ENCODE measurements at places on chromosomes 7 and 10.

DNA sequence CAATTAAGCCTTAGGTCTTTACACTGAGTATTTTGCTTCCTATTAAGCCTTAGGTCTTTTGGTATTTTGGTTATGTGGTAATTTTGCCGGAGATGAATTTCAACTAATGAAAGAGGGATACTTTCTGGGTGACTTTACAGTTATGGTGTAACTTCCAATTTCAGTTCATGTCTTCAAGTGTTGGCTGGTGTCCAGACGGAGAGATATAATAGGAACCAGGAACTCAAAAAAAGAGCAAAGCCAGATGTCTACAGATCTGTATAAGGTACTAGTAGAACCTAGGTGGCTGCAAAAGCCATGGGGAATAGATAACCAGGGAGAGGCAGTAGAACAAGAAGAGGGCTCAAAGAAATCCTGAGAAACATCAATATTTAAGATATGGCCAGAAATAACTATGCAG, 12.3 kb downstream of the ERCC6 start:
- no peak for DNase-seq

DNA sequence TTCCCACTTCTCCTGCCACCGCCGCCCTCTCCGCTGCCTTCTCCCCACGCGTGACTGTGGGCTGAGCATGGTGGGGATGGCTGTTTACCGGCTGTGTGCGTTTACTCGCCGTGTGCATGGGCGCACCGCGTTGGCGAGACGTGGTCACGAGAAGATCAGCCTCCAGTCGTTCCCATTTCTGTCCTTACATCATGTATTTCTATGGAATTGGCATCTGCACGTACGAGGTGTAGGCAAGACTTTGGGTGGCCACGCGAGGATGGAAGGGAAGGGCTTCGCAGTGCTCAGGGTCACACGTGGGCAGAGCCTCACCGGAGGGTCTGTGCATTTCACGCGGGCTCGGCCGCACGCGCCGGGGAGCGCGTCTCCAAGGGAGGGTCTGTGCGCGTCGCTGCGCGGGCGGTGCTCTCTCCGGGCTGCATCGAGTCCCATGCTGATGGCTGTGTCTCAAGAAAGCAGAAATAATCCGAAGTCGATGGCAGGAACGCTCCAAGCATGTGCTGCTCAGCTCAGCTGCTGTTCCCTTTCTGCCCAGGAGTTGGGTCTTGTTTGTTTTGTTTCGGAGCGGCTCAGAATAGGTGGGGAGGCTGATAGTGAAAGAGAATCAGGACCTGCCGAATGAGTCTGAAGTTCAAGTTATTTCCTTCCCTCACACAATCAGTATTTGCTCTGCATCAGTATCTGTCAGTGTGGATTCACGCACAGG, 973 bp downstream of the CAMK1D start:
- no peak for DNase-seq

GRCh38 chr7:159229683-159230475, 85.2 kb upstream of the VIPR2 start:
- DNase-seq: no peak

GRCh38 chr10:84205049-84205852, 10.9 kb downstream of the CDHR1 start:
- DNase-seq: peak; percentile 66

GRCh38 chr10:96743988-96744585, 23.8 kb upstream of the PIK3AP1 start:
- no peak for DNase-seq

- DNase-seq: no peak
Measured at GRCh38 chr7:11524476-11525397, 307.3 kb downstream of the THSD7A start.

- no peak for DNase-seq
Measured at GRCh38 chr10:90849956-90850749, 7.7 kb downstream of the HTR7 start.

GRCh38 chr10:17049195-17049594, 80.4 kb downstream of the CUBN start:
- no peak for DNase-seq

- DNase-seq: no peak
Measured at GRCh38 chr10:125035136-125035535, 93.2 kb downstream of the ZRANB1 start.

DNA sequence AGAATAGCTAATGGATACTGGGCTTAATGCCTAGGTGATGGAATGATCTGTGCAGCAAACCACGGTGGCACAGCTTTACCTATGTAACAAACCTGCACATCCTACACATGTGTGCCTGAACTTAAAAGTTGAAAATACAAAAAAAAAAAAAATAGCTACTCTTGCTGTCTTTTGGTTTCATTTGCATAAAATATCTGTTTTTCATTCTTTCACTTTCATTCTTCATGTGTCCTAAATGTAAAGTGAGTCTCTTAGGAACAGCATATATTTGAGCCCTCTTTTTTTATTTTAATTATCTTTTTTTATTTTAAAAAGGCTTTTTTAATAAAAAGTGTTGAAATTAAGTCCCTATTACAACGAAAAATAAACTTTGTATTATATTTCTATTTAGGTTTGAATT, 836.1 kb upstream of the KCND2 start:
- DNase-seq: no peak

DNA sequence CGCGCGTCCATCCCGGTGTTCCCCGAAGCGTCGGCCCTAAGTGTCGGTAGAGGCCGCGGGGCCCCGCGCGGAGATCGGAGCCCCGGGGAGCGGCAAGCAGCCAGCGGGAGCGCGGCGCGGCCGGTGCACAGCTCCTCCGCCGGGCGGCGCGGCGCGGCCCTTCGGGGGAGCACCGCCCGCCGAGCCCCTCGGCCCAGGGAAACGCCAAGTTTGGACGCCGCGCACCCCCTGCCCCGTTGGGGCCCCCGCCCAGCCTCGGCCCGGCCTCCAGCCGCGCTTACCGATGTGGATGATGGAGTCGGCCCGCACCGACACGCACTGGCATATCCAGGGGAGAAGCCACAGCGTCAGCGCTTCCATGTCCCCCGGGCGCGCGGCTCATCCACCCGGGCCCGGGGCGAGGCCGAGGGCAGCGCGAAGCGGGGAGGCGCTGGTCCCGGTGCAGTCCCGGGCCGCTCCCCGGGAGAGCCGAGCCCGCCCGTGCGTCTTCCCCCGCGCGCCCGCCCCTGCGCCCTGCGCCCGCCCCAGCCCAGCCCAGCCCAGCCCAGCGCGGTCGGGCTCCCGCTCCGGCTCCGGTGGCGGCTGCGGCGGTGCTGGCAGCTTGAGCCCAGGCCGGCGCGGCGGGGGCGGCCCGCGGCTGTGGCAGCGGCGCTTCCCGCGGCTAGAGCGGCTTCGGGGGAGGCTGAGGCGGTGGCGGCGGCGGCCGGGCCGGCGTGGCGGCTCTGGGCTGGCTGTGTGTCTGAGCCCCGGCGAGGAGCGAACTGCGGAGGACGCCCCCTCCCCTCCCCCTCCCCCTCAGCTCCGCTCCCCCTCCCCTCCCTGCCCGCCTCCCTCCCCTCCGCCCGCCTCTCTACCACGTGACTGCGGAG, at the start of gene GRID1:
GRID1 (minus strand) TSS at position 763 of the 869 bp plus-strand sequence.
- DNase-seq: no peak

- no peak for DNase-seq
Measured at GRCh38 chr7:21580073-21580521, 37.3 kb downstream of the DNAH11 start.

DNA sequence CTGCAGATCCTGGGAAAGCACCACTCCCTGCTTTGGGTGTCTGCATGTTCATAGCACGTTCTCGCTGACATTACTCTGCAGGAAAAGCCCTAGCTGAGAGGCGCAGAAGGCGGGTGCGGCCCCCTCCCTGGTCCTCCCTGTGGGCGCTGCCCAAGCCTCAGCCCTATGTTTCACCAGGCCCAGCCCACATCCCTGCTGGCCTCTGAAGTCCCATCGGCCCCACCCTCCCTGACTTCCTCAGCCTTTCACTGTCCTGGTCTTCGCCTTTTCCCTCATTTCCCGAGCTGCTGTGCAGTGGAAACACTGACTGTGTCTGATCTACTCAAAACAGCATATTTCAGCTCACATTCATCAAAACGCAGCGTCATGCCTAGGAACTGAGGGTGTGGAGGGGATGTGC, 36.3 kb upstream of the DIP2C start:
- no peak for DNase-seq

GRCh38 chr7:138565451-138566114, 105.5 kb downstream of the TRIM24 start:
- DNase-seq: no peak

DNA sequence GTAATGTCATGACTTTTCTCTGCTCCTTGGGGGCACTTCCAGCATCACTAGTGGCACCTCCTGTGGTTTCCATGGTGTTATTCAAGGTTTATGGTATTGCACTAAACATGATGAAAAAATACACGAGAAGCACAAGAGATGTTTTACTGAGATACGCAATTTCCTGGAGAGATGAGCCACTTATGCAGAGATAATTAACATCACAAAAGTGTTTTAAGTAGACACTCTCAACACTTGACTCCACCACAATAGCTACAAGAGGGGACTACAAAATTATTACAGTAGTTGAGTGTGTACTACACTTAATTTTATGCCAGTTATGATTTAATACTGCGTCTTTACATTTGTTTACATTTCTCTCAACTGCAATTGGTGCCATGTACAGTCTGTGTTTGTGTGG, 906.7 kb downstream of the DNAJB9 start:
- DNase-seq: no peak

DNA sequence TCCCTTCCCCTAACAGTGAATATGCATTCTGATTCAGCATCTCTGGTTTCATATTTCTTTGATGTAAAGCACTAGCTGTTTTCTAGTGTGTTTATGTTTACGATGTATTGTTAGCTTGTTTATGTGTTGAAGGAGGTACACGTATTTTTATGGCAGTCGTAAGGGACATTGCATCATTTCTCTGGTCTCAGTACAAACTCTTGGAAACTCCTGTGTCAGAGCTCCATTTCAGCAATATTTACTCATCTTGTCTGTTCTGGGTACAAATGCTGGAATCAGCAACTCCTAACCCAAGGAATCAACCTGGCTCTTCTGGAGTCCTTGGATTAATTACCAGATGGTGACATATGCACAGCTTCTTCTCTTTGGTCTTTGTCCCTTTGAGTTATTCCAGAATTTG, 270.0 kb upstream of the PLXDC2 start:
- DNase-seq: no peak

- DNase-seq: no peak
Measured at GRCh38 chr10:114956466-114956865, 18.5 kb downstream of the TRUB1 start.

GRCh38 chr7:6495597-6496262, 48.0 kb upstream of the DAGLB start:
- no peak for DNase-seq

GRCh38 chr7:151459726-151460473, 20.0 kb upstream of the CRYGN start:
- no peak for DNase-seq

DNA sequence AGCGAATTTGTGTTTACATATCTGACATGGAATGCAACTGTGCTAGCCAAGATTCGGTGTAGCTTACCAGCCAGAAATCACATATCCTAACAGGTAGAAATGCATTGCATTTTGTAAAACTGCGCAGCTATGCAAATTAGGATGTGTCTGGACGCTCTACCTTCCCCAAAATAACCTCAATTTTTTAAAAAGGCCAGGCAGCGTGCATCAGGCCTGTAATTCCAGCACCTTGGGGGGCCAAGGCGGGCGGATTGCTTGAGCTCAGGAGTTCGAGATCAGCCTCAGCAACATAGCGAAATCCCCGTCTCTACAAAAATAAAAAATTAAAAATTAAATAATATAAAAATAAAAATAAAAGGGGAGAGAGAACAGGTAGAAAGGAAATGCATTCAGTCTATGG, 305.0 kb downstream of the TYW1 start:
- no peak for DNase-seq

DNA sequence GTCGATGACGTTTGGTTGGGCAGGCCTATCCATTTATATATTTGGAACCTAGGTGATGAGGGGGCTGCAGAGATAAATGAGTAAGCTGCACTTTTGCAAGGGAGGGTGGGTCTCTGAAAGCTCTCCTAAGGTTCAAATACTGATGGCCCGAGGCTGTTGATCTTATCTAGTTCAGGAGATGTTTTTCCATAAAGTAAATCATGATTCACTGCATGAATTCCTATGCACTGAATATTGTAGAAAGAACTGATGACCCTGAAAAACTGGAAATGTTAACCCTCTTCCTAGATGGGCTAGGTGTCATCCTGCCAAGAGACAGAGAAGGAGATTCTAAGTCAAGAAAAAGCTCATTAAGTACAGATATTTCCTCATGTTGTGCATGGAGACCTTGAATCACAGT, 459.9 kb downstream of the PLXNA4 start:
- no peak for DNase-seq

GRCh38 chr10:51915031-51915542, 215.7 kb upstream of the CSTF2T start:
- DNase-seq: no peak

GRCh38 chr7:136053689-136054485, 76.7 kb upstream of the MTPN start:
- no peak for DNase-seq

DNA sequence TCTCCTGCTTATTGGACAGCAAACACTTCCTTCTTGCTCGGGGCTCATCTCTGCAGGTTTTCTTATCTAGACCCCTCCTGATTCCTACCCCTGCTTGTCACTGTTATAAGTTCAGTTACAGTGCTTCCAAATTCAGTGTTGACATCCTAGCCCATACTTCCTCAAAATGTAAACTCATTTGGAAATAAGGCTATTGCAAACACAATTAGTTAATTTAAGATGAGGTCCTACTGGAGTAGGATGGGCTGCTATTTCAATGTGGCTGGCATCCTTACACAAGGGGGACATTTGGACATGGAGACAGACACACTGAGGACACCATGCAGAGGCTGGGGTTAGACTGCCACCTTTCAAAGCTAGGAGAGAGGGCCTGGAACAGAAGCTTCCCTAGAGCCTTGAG, 85.2 kb upstream of the NPVF start:
- no peak for DNase-seq

- no peak for DNase-seq
Measured at GRCh38 chr10:74822101-74822500, 4.3 kb upstream of the KAT6B start.
